ENCODE measurements at places on chromosomes 2 and 18.

- no peak for DNase-seq
Observed at GRCh38 chr2:6214471-6214870, 522.3 kb downstream of the SOX11 start.

DNA sequence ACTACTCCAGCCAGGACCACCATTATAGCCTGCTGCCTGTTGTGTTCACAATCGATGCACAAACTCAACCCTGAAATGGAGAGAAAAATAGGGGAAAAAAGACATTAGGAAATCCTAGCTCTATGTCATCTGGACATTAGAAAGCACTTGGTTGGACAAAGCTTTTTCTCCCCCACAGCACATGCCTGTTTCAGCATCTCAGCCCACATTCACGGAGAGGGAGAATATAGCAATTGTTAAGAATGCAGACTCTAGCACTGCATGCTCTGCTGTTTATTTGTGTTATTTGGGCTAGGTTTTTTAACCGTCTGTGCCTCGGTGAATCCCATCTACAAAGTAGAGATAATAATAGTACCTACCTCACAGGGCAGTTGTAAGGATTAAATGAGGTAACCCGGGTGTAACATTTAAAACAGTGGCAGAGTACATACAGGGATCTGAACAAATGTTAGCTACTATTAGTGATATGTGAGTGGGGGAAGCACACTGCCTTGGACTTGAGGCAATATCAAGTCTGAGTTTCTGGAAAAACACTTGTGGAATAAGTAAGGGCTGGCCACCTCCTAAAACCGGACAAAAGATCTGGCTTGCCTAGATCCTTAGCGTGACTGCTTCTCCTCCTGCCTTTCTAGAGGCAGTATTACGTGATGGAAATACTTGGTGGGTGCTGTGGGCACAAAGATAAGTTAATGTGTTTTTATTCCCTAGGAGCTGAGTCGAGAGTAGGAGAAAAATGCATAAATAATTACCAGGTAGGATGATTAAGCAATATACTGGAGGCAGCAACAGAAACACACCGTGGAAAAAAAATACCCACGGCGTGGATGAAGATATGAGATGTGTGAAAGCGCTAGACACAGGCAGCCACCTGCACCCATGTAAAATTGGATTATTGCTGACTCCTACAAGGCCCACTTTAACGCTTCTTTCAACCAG lies 1.0 kb upstream of the PPP1CB start:
- DNase-seq, result peak; percentile 8

- no peak for DNase-seq
Observed at GRCh38 chr18:78607784-78608183, 371.8 kb upstream of the SALL3 start.

- DNase-seq, result no peak
Observed at GRCh38 chr2:198657512-198658121, 800.1 kb downstream of the SATB2 start.

- no peak for DNase-seq
Observed at GRCh38 chr2:37919631-37920032, 5.5 kb upstream of the RMDN2 start.

- DNase-seq, result no peak
Observed at GRCh38 chr2:56248965-56249742, 65.4 kb downstream of the CCDC85A start.

- no peak for DNase-seq
Observed at GRCh38 chr2:240480834-240481623, 45.6 kb downstream of the GPC1 start.
